Keratinocyte (primary cell): ENCODE measurements at places on chromosomes 1 and 21.

DNA sequence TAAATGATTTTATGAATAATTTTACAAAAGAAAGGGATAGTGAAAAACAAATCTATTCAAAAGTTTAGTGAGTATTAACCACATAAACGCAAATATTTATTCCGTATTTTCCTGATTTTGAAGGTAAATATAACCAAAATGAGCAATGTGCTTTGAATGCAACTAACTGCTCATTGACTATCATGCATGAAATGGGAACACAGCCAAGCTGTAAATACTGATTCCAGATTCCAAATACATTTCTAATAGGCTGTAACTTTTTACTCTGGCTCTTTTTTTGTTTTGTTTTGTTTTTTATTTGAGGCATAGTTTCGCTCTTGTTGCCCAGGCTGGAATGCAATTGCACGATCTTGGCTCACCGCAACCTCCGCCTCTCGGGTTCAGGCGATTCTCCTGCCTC is 41.8 kb downstream of the SELENOF start:
- no peak for DNase-seq

GRCh38 chr1:95408507-95409136 is 174.6 kb downstream of the RWDD3 start:
- DNase-seq: no peak

GRCh38 chr1:26734501-26735058 is 38.8 kb downstream of the ARID1A start:
- DNase-seq: no peak

DNA sequence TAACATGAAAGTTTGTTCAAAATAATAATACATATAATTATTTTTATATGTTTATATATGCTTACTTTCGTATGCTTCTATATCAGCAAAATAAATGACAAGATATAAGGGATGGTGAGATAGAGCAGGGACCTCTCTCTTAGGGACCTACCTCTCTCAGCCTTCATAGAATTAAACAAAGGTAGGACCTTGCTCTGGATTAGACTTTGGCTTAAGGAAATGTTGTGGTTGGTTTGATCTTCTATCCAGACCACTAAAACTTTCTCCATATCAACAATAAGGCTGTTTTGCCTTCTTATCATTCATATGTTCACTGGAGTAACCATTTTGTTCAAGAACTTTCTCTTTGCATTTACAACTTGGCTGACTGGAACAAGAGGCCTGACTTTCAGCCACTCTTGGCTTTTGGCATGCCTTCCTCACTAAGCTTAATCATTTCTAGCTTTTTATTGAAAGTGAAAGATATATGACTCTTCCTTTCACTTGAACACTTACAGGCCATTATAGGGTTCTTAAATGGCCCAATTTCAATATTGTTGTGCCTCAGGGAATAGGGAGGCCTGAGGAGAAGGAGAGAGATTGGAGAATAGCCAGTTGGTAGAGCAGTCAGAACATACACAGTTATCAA is 14.4 kb downstream of the FRRS1 start:
- DNase-seq: no peak

- no peak for DNase-seq
Observed at GRCh38 chr1:2582391-2582790, 4.2 kb upstream of the PRXL2B start.

DNA sequence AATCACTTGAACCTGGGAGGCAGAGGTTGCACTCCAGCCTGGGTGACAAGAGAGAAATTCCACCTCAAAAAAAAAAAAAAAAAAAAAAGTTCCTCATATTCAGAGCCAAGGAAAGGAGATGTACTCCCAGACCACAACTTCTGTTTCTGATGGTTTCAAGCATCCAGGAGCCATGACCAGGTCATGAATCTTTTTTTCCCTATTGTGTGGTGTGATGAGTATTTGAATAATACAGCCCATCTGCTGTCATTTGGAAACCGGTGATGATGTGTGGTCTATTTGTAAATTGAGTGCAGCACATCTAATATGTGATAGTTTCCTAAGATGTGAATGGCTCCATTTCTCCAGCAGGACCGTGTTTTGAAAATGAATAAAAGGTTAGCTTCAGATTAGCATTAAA is 18.6 kb downstream of the PIK3CD start:
- DNase-seq: no peak

GRCh38 chr21:45329261-45330074 is 41.8 kb upstream of the POFUT2 start:
- DNase-seq: peak; percentile 32

GRCh38 chr1:9510130-9510529 is 29.1 kb upstream of the SLC25A33 start:
- no peak for DNase-seq

- DNase-seq: no peak
Observed at GRCh38 chr1:184059887-184060286, 8.4 kb downstream of the TSEN15 start.

DNA sequence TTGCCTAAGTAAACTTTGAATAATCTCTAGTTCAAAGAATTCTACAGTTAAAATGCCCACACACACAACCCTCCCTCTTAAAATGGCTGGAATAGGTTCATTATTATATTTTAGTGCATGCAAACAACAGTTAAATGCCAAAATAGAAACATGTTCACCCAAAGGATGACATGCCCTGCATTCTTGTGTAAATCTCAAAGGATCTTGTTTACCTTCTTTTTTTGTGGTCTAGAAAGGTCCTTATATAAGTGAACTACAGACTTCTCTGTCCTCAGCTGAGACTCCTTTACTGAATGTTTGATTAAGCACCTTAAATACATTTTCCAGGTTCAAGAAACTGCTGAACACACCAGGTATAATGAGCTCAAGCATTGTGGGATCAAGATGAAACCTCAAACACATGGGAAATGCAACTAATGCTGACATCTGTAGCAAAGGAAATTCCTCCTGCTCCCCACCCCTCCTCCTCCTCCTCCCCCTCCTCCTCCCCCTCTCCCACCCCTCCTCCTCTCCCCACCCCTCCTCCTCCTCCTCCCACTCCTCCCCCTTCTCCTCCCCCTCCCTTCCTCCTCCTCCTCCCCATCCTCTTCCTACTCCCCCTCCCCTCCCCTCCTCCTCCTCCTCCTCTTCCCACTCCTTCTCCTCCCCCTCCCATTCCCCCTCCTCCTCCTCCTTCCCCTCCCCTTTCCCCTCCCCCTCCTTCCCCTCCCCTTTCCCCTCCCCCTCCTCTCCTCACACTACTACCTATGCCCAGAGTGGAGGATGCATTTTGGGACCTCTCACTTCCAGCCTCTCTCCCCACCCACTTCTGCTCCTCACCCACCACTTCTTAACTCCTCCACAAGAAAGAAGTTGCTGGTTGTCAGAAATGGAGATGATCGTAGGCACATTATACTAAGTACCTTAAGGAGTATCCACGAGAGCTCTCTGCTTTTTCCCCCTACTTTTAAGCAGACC is 233.9 kb downstream of the MRPL39 start:
- no peak for DNase-seq

DNA sequence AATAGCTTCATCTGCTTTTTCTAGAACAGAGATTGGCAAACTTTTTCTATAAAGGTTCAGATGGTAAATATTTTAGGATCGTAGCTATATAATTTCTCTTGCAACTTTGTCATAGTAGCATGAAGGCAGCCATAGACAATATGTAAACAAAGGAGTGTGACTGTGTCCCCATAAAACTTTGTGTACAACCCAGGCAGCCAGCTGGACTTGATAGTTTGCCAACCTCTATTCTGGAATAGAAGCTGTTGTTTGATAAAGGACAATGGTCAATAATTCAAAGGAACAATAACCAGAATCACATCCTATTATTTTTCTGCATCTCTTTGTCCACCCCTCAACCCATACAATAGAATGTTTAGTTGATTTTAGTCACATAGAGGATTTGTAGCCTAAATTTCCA is 286.7 kb downstream of the LMX1A start:
- no peak for DNase-seq

DNA sequence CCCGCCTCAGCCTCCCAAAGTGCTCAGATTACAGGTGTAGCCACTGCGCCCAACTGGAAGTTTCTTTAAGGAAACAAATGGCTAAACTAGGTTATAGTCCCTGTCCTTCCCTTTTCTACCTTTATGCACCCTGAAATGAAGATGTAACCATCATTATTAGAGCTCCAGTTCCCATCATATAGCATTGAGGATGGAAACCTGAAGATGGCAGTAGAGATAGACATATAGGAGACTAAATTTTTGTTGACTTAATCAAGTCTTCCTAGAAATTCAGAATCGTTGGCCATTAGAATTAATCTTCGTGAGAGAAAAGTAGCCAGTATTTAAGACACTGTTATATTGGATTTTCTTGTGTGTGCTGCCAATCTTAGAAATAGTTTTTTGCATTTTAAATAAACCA is 1016.3 kb upstream of the NCAM2 start:
- DNase-seq: no peak

DNA sequence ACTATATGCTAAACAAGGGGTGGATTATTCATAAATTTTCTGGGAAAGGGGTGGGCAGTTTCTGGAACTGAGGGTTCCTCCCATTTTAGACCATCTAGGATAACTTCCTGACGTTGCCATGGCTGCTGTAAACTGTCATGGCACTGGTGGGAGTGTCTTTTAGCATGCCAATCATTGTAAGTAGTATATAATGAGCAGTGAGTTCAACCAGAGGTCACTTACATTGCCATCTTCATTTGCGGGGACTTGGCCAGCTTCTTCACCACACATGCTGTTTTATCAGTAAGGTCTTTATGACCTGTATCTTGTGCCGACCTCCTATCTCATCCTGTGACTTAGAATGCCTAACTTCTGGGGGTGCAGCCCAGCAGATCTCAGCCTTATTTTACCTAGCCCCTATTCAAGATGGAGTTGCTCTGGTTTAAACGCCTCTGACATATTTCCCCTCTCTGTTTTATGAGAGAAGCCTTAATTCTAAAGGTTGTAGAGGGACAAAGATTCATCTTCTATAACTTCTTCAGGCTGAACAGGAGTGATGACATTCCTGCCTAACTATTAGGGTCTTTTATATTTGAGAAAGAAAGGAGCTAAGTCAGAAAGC is 60.4 kb downstream of the DIP2A start:
- no peak for DNase-seq

GRCh38 chr1:235984041-235984825 is 80.7 kb downstream of the NID1 start:
- no peak for DNase-seq

DNA sequence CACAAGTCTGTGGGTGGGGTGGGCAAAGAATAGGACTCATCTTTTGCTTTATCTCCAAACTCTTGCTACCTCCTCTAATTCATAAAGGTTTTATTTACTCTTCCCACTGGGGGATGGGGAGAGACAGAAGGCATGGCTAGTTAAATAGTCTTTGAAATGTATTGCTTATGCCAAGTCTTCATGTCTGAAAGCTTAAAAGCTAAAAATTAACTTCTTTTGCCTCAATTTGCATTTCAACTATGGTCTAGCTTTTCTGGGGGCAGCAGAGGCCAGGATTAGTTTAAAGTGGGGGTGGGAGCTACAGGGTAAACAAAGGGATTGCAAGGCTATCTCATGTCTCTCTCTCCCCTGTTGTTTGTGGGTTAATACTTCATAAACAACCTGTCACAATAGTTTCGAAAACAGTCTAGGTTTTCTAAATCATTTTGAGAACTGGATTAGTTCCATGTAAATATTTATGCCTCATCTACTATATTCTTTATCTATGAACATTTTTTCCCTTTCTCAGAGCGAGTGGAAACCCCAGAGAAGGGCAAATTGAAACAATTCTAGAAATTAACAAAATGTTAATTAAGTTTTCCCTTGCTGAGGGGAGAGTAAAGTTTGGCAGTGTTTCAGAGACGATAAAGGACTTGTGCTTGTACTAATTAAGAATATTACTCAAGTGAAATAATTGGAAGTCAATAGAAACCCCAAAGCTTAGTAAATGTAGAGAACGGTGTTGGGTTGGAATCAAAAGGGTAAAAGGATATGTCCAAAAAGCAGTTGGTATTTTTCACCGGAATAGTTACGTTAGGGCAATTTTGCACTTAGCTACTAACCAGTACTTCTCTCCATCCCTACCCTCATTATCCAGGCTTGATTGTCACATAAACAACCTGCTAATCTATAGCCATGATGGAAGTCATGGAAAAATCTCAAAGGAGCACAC is 182.2 kb downstream of the GIPC2 start:
- no peak for DNase-seq

DNA sequence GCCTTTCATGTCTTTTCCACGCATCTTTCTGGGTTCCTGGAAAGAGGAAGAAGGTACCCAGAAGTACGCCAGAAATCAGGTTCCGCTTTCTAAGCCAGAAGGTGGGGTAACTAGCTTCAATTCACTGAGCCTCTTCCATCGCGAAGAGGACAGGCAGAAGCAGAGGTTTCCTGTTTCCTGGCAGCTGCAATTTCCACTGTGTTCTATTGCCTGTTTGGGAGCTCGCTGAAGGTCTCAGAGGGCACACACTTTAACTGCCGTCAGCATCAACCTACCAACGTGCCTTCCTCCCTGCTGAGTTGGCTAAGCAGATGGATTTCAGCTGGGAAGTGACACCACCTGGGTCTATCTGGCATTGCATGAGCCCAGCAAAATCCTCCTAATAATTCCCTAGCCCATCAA is 10.0 kb downstream of the NCF2 start:
- DNase-seq: no peak

GRCh38 chr1:228683428-228683827 is 51.9 kb upstream of the RHOU start:
- DNase-seq: no peak

DNA sequence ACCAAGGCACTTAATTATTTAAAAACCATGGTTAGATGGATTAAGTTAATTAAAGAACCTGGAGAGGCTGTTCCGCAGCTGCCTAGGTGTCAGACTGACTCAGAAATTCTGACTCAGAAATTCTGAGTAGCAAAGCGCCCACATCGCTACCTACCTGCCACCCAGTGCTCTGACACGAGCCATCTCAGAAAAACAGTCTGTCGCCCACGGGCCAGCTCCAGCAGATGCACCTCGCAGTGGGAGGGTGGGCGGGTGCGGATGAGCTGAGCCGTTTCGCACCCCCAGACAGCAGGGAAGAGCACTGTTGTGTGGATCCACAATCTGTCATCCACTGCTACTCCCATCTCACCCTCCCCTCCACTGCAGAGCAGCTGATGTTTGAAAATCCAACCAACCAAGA is 13.5 kb downstream of the KCNK1 start:
- DNase-seq: no peak

- no peak for DNase-seq
Observed at GRCh38 chr1:156942576-156942975, 22.1 kb downstream of the LRRC71 start.

GRCh38 chr21:45607909-45608295 is 35.6 kb upstream of the PCBP3 start:
- DNase-seq: no peak

DNA sequence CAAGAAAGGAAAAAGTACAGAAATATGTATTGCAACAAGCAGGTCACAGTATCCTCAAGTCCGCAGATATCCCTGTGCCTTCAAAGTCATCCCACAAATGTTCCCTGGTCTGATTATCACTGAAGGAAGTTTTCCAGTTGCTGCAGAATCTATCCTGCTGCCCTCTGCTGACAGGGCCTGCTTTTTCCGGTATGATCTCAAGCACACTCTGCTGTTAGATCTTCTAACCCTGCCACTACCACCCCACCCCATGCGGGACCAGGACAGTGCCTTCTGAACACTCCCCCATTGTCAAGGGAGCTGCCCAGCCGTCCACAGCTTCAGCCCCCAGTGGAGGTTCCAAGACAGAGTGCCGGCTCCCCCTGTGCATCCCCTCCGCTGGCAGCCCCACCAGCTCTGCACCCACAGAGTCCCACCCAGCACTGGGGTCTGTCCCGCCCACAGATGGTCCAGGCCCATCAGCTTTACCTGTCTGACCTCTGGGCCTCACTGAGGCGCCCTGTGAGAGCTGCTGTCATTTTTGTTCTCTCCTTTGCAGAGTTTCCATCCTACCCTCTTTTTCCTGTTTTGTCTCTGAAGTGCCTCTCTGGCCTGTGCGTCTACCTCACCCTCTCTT is 27.9 kb downstream of the FAM163A start:
- no peak for DNase-seq
